ENCODE measurements at places on chromosomes 5 and 9.
A peak's percentile ranks its signal among the peaks of the same experiment; 100 is the strongest.

DNA sequence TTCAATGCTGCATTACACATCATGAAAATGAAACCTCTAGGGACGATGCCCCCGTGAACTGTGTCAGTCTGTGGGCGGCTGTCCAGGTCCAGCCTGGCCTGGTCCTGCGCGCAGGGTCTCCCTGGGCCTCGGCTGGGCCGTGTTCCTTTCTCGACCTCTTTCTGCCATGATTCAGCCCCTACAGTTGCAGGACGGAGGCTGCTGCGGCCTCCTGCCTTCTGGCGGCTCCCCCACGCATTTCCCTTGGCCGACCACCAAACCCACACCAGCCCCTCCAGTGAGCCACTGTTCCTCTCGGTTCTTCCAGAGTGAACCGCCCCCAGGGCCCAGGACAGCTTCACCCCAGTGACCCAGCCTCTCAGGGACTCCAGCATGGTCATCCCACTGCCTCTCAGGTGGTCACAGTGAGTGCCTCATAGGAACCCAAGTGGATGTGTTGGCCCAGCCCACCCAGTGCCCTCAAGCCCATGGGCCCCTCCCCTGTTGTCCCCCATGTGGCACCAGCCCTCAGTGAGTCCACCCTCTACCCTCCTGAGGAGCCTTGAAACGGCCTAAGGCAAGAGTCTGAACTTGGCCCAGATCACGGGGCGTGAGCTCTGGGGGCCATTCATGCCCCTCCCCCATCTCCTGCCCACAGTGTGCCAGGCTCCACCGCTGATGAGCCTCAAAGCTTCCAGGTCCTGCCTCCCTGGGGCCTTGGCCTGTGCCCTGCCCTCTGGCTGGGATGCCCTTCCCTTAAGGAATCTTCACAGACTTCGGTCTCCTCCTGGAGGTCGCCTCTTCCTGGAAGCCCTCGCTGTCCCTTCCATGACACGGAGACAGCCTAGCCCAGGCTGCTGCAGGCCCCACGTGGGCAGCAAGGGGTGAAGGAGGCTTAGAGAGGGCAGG, 10.0 kb upstream of the CLIC3 start:
- no peak for DNase-seq

DNA sequence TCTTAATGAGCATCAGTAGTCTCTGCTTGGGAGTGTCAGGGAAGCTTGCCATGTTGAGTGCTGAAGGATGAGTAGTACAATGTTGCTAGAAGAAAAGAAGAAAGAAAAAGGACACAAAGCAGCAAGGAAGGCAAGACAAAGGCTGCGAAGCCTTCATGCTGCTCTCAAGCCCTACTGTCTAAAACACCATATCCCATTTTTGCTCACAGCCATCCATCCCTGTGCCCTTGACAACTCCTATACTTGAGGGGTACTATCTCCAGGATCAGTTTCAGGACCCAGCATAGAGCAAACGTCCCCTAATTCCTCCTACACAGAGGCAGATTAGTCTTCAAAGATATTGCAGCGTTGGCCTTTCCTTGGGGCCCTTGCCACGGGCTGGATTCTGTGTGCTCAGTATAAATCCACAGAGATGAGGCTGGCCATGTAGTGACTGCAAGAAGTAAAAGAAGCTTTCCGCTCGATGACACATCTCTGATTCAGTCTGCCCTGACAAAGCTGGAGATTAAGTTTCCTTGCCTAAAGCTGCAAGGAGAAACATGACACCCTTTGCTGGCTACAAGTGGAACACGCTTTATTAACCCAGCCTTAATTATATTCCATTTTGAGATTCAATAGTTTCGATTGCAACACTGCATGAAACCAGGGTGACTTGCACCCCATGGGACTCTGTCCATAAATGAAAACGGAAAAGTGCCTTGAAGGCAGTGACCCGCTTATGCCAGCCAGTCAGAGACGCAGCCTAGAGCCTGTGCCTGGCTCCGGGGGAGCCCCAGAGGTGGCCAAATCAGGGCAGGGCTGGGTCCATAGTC, 304.6 kb downstream of the ACTL7B start:
- peak; percentile 79 for DNase-seq

DNA sequence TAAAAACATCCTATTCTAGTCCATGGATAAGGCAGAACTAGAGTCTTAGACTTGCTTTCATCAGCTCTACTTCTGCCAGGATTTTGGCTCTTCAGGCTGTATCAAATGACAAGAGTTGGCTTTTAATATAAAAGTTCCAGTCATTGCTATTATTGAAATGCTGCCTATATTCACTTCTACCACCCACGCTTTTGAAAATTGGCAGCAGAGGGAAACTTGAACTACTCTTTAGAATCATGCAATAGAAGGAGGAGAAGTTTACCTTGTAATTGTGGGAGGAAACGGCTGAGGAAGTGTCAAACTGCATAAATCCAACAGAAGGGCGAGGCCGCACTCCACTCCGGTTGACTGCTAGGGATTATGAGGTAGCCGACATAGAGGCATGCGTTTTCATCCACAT, 122.6 kb upstream of the BASP1 start:
- DNase-seq = no peak

- peak; percentile 44 for DNase-seq
Measured at GRCh38 chr5:87411973-87412629, 629 bp downstream of the CCNH start.

GRCh38 chr5:132102101-132102701, 28.6 kb downstream of the CSF2 start:
- no peak for DNase-seq

- DNase-seq = no peak
Measured at GRCh38 chr5:157300564-157300963, 34.6 kb downstream of the CYFIP2 start.

DNA sequence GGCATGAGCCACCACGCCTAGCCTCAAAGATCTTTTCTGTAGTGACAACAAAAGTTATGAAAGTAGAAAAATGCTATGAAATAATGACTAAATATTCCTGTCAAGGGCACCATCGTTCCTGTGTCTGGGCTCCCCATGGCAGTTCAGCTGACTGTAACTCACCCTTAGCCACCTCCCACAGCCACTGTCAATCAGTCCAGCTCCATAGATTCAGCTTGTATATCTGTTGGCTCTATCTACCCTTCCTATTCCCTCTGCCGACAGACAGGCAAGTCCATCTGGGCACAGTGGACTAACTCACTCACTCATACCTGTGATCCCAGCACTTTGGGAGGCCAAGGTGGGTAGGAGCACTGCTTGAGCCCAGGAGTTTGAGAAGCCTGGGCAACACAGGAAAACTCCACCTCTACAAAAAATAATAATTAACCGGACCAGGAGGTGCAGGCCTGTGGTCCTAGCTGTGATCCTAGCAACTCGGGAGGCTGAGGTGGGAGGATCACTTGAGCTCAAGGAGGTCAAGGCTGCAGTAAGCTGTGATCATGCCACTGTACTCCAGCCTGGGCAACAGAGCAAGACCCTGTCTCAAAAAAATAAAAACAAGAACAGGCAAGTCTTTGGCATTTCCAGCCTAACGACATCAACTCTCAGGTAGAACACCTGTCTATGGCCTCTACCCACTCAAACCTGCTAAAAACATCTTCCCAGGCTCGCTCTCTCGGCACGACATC, 6.2 kb downstream of the CAMSAP1 start:
- no peak for DNase-seq

Measured in cardiac fibroblast (primary cell).